ENCODE measurements at places on chromosomes 3 and 15.

GRCh38 chr15:82580713-82581112, 40.5 kb upstream of the RPS17 start:
- DNase-seq, result no peak

DNA sequence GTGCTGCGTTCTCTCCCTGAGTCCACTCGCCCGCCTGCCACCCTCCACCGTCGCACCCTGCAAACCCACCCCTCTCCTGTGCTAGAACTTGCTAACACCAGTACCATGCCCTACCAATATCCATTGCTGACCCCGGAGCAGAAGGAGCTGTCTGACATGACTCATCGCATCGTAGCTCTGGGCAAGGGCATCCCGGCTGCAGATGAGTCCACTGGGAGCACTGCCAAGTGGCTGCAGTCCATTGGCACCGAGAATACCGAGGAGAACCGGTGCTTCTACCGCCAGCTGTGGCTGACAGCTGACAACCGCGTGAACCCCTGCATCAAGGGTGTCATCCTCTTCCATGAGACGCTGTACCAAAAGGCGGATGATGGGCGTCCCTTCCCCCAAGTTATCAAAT, 4.9 kb upstream of the ALAS1 start:
- no peak for DNase-seq

GRCh38 chr15:34365091-34365825, 1.7 kb downstream of the LPCAT4 start:
- DNase-seq, result no peak

- DNase-seq, result no peak
Measured at GRCh38 chr15:72992841-72993252, 59.4 kb upstream of the NEO1 start.

DNA sequence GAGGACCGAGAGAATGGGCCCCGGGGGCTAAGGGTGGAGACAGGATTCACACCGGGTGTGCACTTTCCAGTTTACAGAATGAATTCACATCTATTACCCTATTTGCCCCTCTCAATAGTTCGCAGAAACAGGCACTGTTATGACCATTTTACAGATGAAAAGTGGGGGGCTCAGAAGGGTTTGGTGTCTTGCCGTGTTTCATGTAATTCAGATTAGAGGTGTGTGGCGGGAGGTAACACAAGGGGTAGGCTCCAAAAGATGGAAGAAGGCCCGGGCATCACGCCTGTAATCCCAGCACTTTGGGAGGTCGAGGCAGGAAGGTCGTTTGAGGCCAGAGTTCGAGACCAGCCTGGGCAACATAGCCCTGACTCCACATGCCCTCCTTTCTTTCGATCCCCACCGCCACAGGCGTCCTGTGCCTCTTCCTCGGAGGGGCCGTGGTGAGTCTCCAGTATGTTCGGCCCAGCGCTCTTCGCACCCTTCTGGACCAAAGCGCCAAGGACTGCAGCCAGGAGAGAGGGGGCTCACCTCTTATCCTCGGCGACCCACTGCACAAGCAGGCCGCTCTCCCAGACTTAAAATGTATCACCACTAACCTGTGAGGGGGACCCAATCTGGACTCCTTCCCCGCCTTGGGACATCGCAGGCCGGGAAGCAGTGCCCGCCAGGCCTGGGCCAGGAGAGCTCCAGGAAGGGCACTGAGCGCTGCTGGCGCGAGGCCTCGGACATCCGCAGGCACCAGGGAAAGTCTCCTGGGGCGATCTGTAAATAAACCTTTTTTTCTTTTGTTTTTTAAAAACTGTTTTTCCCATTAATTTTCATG, 3.4 kb downstream of the DUOXA2 start:
- no peak for DNase-seq

DNA sequence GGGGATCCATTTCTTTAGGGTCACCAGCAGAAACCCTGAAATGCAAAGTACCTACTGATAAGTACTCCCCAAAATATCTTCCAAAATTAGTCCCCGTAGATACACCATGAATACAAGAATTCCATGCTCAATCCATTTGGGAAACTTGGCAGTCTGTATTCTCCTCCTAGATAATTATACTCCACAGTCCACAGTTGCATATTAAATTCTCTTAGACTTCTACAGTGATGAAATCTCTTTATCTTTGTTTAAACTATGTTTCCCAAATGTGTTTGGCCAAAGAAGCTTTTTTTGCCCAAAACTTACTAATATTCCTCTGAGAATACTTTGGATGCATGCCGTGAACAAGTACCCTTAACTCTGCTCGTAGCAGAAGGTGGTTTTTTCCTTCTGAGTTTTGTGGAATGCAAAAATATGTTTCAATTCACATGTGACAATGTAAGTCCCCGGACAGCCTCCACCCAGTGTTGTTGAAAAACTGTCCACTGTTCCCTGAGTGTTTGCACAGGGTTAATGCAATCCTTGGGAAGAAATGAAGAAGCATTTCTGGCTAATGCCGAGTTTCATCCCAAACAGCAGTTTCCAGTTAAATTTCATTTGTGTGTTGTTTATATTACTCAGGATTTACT, 126.7 kb downstream of the ARNT2 start:
- no peak for DNase-seq

DNA sequence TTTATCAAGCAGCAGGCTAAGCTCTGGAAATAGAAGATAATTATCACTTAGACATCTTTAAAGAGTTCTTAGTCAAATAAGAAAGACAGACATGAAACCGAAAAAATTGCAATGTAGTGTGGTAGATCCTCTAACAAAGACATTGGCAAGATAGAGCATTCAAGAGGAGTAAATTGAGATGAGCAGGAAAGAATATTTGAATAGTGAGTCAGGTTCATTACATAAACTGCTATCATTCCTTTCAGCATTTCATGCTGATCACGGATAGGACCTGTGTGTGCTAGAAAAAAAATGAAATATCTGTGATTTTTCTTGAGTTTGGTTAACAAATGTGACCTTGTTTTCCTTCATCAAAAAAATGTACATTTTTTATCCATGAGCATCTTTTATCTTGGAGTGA, 460.9 kb downstream of the OTOL1 start:
- no peak for DNase-seq

GRCh38 chr3:29373131-29373680, 92.3 kb downstream of the RBMS3 start:
- no peak for DNase-seq

- DNase-seq, result peak; percentile 80
Measured at GRCh38 chr3:10845001-10845761, 29.2 kb downstream of the SLC6A11 start.

DNA sequence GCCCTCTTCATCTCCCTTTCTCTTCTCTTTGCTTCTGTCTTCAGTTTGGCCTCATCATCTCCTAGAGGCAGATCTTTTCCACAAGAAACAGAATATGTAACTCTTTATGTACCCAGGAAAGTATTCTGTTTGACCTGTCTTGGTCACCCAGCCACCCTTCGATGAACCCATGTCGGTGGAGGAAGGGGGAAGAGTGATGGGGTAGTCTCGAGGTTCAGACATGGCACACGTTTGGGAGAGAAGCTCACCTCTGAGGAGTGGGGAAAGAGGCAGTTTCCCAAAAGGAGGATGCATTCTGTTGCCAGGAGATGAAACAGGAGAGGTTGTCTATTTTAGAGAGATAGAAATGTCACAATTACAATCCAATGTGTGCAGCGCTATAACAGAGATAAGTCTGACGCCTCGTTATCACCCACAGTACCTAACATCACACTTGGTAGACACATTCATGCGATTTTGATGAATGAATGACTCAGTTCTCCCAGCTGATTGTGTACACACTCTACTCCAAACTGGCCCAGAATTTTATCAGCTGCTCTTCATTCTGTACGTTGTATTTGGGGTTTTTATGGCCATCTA, 722 bp upstream of the CCDC50 start:
- no peak for DNase-seq

DNA sequence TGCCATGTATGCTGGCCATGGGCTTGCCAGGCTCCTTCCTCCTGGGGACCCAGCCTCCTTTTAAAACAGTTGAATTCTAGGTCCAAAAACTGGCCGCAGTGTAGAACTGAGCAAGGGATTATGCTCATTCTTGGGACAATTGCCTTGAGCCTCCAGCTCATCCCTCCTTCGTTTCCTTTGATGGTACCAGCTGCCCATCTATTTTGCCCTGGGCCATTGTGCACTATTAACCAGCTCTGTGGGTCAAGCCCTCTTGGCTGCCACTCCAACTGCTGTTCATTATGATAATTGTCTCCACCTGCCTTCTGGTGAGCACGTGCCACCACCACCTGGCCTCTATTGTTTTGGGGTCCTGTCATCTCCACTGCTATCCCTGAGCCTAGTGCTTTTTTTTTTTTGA, 75.8 kb upstream of the SYN2 start:
- no peak for DNase-seq

DNA sequence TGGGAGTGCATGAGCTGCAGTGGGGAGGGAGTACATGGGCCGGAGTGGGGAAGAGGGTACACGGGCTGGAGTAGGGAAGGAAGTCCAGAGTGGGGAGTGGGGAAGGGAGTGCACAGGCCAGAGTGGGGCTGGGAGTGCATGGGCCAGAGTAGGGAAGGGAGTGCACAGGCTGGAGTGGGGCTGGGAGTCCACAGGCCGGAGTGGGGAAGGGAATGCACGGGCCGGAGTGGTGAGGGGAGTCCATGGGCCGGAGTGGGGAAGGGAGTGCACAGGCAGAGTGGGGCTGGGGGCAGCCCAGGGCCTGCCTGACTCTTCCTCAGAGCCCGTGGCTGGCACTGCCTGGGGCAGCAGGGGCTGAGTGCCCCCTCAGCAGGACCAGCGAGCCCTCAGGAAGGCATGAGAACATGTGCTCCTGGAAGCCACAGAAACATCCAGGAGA, 40.7 kb downstream of the KLF15 start:
- no peak for DNase-seq

- no peak for DNase-seq
Measured at GRCh38 chr3:193134856-193135255, 106.2 kb upstream of the PLAAT1 start.

- no peak for DNase-seq
Measured at GRCh38 chr3:191085091-191085490, 114.0 kb upstream of the OSTN start.

DNA sequence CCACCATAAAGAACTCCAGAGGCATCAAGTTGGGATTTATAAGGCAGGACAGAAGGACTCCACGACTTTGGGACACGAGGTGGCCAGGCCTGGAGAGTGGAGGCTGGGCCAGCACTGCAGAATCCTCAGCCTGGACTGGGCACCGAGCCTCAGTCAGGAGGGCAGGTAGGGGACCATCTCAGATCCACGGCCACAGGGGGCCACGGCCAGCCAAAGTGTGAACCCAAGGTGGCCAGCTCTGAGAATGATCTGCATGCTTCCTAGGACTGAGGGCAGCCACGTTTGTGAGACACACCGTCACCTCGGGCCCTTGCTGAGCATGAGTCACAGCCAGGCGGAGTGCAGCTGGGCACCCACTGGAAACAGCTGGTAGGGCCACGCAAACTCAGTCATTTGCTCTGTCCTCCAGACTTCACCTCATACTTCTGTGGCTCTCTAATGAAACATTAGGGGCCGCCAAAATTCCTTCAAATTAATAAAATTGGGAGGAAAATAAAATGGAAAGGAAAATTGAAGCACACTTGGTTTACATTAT, 65.8 kb downstream of the CTNNB1 start:
- no peak for DNase-seq

DNA sequence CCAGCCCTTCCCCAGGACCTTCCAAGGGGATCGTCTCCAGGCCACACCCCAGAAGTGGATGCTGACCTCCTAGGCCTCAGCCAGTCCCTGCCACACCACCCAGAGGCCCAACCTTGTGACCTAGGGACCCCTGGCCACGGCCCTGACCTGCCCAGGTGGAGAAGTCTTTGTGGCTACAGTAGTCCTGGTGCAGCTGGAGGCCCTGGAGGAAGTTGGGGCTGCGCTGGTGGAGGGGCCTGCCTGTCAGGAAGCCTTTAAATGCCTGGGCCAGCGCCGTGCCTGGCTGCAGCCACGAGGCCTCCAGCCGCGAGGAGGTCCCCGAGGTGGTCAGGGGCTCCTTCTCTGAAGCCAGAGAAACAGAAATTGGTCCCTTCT, 23.4 kb downstream of the PLA2G4D start:
- DNase-seq, result no peak
